T1000 (cell line): ENCODE measurements at places on chromosomes 12 and 14.
A peak's percentile ranks its signal among the peaks of the same experiment; 100 is the strongest.

DNA sequence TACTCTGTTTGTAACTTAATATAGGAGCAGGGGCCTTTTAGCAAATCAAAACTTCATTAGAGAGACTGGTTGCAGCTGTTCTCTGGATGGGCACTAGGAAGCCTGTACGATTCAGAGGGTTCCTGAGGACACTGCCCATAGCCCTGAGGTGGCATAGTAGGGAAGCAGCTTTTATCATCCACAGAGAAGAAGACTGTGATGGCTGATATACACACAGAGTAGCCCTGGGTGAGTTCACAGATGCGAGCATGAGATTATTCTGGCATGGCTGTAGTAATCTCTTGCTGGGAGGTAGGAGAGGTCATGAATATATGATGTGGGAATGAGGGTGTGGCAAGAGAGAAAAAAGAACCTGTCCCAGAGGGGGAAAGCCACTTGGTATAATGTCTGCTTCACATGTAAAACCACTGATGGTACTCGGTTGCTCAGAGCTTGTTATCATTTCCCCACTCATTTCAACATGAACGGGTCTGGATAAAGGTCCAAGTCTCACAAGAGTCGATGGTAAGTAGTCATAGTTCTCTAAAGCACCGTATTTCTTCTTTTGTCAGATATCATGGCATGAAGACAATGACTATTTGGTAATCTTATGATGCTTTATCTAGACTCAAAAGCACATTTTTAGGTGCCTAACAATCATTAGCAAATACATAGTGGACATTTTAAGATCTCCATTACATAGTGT, 52.0 kb downstream of the PEBP1 start:
- DNase-seq, result no peak

- no peak for DNase-seq
These were observed 18.1 kb downstream of the BEGAIN start for GRCh38 chr14:100568998-100569733.

GRCh38 chr12:56988207-56988739, 18.1 kb downstream of the ZBTB39 start:
- no peak for DNase-seq

- no peak for DNase-seq
These were observed 151.1 kb downstream of the CALM1 start for GRCh38 chr14:90547968-90548367.

GRCh38 chr12:81610955-81611889, 147.9 kb downstream of the PPFIA2 start:
- DNase-seq, result no peak

- no peak for DNase-seq
These were observed 6.8 kb upstream of the ASIC1 start for GRCh38 chr12:50050410-50051098.

- peak; percentile 22 for DNase-seq
These were observed 35.1 kb downstream of the CCDC85C start for GRCh38 chr14:99568567-99569560.

GRCh38 chr12:113185180-113186032, at the start of the genes DDX54 and RITA1:
Gene DDX54, minus strand, starts transcription at chr12:113185478. Its CDS starts 27 bp downstream, at chr12:113185451.
Gene RITA1, plus strand, starts transcription at chr12:113185721. Its CDS starts 1,026 bp downstream, at chr12:113186747.
- peak; percentile 74 for DNase-seq

- DNase-seq, result no peak
These were observed 377.1 kb upstream of the RGS6 start for GRCh38 chr14:71554959-71555612.

DNA sequence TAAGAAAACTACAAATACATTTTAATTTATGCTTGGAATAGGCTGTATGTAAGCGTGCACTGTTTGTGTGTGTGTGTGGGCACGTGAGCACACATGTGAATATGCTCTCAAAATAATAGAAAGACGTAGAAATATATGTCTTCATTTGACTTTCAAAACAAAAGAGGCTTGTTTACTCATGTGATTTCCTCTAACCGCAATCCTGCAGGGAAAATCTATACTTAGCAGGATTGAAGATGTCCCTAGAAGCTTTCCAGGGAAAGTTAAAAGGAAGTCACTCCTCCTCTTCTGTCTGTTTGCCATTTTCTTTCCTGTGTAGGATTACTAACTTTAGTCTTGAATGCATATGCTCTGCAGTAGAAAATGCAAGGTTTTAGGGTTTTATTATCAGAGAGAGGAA, 404.7 kb downstream of the MDGA2 start:
- DNase-seq, result no peak

DNA sequence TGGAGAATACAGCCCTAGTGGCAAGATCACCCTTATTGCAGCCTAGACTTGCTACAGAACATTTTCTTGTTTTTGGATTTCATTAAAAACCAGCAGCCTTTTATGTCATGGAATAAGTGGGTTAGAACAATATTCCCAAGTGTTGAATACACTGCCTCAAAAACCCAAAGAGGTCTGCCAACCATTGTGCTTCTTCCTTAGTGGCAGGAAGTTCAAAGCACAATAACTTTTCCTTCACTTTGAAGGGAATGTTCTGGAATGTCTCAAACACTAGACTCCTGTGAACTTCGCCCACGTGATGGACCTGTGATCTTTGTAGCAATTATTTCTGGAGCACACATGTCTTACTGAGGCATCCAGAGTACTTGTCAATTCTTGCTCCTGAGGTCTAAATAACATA, 8.5 kb downstream of the SLC17A8 start:
- no peak for DNase-seq

GRCh38 chr12:25792031-25792430, 166.5 kb upstream of the RASSF8 start:
- DNase-seq, result no peak

DNA sequence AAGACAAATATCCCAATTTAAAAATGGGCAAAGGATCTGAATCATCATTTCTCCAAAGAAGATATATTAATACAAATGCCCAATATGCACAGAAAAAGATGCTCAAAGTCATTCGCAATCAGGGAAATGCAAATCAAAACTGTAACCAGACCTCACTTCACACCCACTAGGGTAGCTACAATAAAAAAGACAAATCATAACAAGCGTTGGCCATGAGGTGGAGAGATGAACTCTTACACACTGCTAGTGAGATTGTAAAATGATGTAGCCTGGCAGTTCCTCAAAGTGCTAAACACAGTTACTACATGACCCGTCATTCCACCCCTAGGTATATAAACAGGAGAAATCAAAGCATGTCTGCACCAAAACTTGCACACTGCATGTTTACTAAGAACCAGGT, 30.4 kb downstream of the CDC42BPB start:
- no peak for DNase-seq

DNA sequence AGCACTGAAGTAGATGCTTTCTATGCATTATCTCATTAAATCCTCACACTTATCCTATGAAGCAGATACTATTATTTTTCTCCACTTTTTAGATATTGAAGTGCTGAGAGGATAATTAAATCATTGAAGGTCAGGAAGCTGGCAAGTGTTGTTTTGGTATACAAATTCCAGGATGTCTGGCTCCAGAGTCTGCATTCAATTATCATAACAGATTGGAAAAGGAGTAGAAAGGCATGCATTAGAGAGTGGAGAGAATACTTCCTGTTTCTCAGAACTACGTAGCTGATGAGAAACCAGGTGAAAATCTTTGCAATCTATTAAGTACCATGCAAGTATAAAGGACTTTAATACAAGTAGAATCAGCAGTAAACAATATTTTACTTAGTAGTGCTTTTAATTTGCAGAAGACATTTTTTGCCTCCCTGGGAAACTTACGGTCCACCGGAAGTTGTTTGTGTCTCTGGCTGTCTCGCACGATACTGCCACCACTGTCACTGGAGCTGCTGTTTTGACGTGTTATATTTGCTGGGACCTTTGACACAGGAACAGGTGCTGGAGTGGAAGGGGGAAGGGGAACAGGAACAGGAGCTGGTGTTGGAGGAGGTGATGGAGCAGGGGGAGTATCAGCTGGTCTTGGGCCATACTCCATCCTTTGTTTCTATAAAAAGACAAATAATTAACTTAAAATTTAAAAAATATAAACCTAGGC, 158.0 kb downstream of the EPS8 start:
- DNase-seq, result no peak

GRCh38 chr14:103700753-103701490, 14.3 kb downstream of the XRCC3 start:
- no peak for DNase-seq

- DNase-seq, result no peak
These were observed 398.1 kb downstream of the ZFP36L1 start for GRCh38 chr14:68394764-68395143.

DNA sequence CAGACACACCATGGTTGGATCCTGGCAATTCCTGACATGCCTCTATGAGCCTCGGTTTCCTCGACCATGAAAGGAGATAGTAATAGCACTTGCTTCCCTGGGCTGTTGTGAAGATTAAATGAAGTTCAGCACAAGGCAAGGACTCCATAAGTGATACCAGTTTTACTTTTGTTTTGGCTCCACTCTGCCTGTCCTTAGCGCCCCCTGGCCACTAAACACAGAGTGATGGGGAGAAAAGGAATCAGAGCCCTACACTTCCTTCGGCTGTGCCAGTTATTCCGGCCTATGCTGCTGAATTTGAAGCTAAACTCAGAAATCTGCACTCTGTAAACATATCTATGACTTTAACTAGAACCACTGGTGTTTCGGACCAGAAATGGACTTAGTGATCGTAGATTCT, 173.8 kb downstream of the C12orf75 start:
- no peak for DNase-seq

DNA sequence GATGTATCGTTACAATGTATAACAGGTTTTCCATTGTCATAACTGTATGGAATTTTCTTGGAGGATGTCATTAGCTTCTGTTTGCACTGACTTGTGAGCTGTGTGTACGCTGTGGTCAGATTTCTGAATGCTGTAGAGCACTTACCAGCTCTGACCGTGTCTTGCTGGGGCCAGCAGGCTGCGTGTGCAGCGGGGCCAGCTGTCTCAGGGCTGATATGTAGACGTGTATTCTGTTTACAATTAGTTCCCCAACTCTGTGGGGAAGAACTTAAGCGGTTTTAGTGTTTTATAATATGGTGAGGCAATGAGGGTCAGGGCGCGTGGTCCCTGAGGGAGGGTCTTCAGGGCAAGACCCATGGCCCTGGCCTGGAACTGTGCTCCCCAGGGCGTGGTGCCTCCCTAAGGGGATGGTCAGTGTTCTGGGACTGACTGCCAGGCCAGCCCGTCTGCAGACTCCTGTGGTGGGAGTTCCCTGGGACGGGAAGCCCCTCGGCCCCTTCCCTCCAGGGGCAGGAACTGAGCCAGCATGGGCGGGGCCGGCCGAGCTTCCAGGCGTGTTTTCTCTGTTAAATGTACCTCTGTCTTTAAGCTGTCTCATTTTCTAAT, 18.7 kb downstream of the XRCC3 start:
- DNase-seq, result no peak
